ENCODE measurements at places on chromosomes 4 and X. TPM values are rescaled to one million over a fixed set of nuclear protein-coding genes. Genes with fewer than 3 reads are reported as not detected.

HPSE gene
- total RNA-seq: 5.1 TPM

UGT2A1 gene
- not detected for total RNA-seq

JADE1 gene
- total RNA-seq: 33.9 TPM

- DNase-seq: no peak
Observed at GRCh38 chr4:176479767-176480166, 160.0 kb downstream of the SPCS3 start.

GRCh38 chr4:18075823-18076433 is 54.4 kb upstream of the LCORL start:
- DNase-seq: no peak

GRCh38 chr4:38832206-38832605 is 24.4 kb downstream of the TLR6 start:
- DNase-seq: no peak

Measured in Calu3 (cell line).